NCI-H69 (cell line): ENCODE measurements at places on chromosomes 3 and 15.

DNA sequence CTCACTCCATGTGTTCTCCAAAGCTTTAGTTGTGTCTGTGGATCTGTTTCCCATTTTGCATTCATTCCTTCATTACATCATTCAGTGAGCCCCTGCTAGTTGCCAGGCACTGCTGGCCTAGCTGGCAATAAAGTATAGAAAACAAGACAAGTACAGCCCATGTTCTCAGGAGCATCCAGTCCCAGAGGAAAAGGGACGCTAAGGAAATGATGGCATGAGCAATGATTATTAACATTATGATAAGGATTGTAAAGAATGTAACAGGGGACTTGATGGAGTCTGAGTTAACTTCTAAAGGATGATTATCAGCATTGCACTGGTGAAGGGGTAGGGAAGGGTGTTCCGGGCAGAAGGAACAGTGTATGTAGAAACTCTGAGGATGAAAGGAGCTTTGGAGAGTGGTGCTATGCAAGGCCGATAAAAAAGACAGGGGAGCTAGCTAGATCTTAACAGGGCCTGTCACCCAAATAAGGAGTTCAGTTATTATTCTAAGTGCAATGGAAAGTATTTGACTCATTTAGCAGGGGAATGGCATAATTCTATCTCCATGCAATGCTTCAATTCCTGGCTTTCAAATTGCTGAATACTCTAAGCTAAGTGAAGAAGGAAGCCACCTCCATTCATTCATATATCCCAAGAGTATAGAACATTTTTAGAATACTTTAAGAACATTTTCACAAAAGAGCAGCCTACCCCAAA is 258.2 kb upstream of the STT3B start:
- DNase-seq, result no peak

GRCh38 chr15:94056314-94056713 is 175.0 kb upstream of the MCTP2 start:
- DNase-seq, result no peak

DNA sequence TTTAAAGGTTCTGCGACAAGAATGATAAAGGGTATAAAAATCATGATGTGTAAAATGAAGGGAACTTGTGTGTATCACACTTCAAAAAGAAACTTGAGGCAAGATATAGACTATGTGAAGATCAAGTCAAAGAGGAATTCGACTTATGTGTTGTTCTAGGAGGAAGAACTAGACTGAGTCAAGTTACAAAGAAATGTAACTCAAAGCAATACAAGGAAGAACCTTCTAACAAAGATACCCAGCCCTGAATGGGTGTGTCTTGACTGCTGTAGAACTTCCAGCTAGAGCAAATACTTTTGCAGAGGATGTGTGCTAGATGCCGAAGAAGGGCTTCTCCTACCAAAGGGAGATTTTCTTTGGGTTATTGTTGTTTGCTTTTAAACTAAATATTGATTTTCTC is 2.4 kb downstream of the SLC49A4 start:
- DNase-seq, result no peak

GRCh38 chr3:128932516-128933212 is 53.2 kb downstream of the ACAD9 start:
- DNase-seq, result no peak
